ENCODE measurements at places on chromosomes 11 and 22. TPM values are rescaled to one million over a fixed set of nuclear protein-coding genes. Genes with fewer than 3 reads are reported as not detected.

- DNase-seq: no peak
Measured at GRCh38 chr11:110199184-110199981, 97.0 kb downstream of the RDX start.

Gene CNIH2
- 3.5 TPM for total RNA-seq

- no peak for DNase-seq
Measured at GRCh38 chr11:1916986-1917522, 2.4 kb upstream of the TNNT3 start.

Gene IL18
- total RNA-seq: not detected

DNA sequence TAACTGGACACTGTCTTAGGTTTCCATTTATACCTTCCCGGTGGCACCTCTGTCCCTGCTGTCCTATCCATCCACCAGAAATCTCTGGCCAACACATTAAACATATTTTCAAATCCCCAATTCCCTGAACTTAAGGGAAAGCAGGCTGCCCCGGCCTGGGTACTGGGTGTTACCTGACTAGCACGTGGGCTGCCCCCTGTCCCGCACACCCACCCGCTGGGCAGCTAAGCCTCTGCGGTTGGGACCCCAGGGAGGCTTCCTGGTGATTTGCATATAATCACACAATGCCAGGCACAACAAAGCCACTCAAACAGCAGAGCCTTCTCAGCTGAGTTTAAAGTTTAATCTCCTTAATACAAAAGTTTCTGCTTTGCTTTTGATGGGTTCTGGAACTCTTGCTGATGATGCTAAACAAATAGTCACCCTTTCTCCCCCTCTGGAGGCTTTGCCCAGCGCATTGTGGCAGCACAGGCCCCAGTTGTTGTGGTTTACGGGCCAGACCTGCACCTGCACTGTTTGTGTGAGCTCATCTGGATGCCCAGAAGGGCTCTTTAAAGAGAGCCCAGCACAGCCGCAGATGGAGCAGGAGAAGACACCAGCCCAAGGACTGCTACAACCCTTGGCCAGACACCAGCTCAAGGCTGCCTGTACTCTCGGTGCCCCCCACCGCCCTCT lies 59.9 kb upstream of the POU2AF1 start:
- peak; percentile 90 for DNase-seq

DNA sequence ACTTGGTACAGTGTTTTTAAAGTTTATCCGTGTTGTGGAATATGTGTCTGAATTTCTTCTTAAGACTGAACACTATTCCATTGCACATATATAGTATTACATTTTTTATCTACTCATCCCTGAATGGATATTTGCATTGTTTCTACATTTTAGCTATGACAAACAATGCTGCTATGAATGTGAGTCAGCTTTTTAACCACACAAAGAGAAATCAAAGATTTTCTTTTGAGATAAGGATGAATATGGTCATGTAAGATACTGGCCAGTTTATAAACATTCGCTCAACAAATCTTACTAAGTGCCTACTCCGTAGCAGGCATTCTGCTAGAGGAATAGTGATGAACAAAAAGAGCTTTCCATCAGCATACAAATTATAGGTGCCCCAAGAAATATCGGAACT lies 16.5 kb upstream of the OR9G4 start:
- DNase-seq: no peak

GRCh38 chr22:50112151-50113118 lies 22.6 kb downstream of the MOV10L1 start:
- no peak for DNase-seq

- peak; percentile 31 for DNase-seq
Measured at GRCh38 chr11:43944761-43945311, 2.4 kb downstream of the C11orf96 start.

Gene KRTAP5-8
- total RNA-seq: not detected

DNA sequence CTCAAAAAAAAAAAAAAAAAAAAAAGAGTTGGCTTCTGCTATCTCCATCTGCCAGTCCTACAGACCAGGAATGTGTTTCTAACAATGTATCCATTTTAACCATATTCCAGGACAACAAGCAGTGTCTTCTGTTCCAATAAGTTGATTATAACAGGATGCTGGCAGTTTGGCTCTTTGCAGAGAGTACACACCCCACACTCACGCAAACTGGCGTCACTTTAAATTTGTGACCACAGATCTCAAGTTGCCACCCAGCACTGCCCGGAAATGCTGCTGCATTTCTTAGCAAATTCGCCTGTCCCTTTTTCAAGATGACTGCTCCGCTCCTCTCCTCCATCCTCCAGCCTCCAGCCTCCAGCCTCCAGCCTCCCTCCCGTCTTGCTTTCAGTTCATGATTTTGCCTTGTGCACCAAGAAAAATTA lies 44.3 kb downstream of the SCGB1A1 start:
- no peak for DNase-seq

DNA sequence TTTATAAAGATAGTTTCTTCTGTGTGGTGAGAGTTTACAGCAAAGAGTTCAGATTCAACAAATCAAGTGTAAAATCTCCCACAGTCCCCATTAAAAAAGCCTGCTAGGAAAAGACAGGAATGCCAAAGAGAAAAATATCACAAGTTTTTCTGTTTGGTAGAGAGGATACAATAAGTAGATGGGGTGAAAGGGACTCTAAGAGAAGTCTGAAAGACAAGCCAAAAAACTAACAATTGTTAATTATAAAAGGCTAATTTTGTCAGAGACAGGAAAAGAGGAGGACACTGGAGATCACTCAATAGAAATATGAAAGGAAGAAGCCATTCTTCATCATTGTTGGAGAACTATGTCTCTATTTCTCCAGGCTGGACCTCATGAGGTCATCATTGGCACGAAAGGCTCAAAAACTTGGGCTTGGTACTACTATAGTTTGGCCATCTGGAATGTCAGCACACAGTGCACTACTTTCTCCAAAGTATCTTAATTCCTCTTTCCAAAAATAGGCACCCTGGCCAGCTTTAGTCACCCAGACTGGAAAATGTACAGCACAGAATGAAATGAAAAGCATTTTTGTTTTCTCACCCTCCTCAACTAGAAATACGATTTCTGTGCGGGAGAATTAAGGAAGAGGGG lies 531 bp upstream of the SOX6 start:
- DNase-seq: no peak

Gene CSRP3
- total RNA-seq: not detected

DNA sequence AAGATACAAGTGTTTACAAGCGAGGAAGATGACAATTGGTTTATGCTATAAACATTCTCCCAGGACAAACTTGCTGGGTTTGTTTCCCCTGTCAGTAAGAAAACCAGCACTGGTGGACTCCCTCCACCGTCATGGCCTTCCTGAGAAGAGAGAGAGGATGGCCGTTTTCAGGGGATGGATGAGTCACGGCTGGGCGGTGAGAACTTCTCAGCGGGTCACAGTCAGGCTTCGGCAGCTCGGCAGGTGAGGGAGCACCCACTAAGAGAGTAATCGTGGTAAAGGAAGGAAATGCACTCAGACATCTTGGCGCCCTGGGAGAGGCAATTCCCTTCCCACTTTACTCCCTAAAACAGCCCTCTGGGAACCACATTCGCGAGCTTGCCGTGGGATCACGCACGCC lies 83.9 kb downstream of the NCAM1 start:
- DNase-seq: no peak

DNA sequence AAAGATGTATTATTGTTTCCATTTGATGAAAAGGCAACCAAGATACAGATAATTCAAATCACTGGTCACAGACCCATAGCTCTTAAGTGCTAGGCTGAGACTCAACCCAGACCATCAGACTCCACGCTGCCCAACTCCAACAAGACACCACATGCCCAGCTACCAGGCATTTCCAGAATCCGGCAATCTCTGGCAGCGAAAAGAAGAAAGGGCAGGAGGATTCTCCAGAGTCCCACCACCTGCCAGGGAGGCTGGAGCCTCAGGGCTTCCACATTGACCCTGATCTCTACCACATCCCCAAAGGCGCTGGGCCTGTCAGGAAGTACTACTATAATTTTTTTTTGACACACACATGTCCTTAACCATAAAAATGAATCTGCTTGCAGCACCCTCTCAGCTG lies 61.4 kb upstream of the ARFGAP3 start:
- no peak for DNase-seq

GRCh38 chr11:86174101-86175046 lies 70.2 kb upstream of the EED start:
- no peak for DNase-seq

GRCh38 chr11:5891216-5891800 lies 1.7 kb upstream of the OR52E5 start:
- peak; percentile 14 for DNase-seq

GRCh38 chr11:12806113-12806512 lies 131.9 kb downstream of the TEAD1 start:
- DNase-seq: no peak

Gene RBMXL2
- 2.7 TPM for total RNA-seq

DNA sequence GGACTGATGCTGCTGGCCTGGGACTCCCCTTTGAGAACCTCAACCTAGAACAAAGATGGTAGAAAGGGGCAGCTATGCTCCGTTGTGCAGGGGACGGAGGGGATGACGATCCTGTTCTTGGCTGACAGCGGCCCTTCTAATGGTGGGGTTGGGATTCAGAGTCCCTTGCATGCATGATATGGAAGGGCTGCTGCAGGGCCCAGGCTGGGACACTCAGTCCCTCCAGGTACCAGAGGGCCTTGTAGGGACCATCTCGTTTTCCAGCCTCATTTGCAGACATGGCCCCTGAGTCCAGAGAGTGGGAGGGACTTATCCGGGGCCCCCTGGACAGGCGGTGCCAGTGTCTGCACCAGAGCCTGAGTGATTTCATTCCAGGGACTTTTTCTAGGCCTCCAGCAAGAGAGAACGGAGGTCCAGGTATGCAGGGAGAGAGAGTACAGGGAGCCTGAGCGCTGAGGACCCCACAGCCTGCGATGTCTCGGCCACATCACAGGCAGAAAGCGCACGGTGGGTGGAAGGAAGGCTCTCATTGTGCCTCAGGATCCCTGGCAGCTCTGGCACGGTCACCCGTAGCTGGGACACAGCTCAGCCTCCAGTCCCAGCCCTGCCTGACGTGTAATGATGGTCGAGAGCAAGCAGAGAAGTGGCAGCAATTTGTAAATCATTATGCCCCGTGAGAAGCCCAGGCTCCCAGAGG lies 860.8 kb downstream of the TBC1D22A start:
- DNase-seq: no peak

Gene OR8H1
- total RNA-seq: not detected

DNA sequence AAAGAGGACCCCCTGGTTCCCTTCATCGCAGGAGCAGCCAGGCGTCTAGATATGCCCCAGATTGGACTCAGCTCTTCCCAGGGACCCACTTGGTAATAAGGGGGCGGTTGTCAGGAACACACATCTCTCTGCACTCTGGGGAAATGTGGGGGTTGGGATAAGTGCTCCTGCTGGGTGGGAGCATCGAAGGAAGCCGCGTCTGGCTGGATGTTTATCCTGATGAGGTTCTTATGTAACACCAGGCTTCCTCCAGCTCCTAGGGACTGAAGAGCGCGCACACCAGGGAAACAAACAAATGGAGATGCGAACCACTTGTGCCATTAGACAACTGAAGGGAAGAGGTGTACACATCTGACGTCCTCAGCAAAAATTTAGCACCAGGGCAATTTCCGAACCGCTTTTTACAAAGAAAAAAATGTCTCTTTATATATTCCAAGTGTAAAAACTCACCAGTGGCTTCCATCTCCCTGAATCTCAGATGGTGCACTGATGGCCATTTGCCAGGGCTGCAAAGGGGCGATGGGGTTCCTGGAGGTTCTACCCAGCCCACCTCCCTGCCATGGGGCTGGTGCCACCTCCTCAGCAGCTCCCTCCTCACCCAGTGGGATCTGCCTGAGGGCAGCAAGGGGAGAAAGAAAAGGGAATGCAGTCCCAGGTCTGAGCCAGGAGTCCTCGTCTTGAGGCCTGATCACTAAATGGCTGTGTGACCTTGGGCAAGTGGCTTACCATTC lies 89.4 kb downstream of the PKNOX2 start:
- no peak for DNase-seq

- DNase-seq: no peak
Measured at GRCh38 chr11:69378303-69379141, 84.6 kb downstream of the MYEOV start.
